ENCODE measurements at places on chromosomes 4 and X.

- no peak for DNase-seq
Observed at GRCh38 chr4:152594978-152595925, 59.4 kb upstream of the FBXW7 start.

GRCh38 chrX:143461606-143462005 is 55.7 kb downstream of the SPANXN3 start:
- DNase-seq, result no peak

- no peak for DNase-seq
Observed at GRCh38 chr4:178415925-178416324, 973.7 kb upstream of the AGA start.

GRCh38 chr4:164482758-164483157 is 271.2 kb upstream of the SMIM31 start:
- DNase-seq, result no peak

GRCh38 chrX:24117258-24117657 is 32.3 kb upstream of the ZFX start:
- DNase-seq, result no peak
